GM19239 (cell line): ENCODE measurements at places on chromosomes 16 and 17.

DNA sequence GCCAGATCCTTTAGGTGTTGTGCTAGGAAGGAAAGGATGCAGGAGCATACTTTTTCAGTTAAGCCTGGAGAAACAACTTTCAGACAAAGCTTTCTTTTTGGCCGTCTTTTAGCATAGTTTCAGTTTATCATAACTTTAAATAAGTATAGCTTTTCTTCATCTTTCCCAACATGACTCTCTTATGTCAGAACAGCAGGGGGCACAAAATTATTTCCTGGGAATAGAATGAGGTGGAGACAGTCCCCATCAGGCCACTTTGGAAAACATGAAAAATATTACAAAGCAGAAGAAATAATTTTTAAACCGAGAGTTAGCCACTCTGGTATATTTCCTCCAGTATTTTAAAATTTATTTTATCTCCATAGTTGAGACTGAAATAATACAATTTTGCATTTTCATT is 387.6 kb downstream of the HAPSTR1 start:
- no peak for DNase-seq

DNA sequence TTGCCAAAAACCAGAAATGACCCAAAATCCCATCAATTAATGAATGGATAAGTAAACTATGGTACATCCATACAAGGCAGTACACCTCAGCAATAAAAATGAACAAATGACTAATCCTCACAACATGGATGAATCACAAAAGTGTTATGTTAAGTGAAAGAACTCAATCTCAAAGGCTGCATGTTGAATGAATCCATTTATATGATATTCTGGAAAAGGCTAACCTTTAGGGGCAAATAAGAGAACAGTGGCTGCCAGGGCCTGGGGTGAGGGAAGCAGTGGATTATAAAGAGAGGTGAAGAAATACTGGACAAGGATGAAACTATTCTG is 46.1 kb upstream of the MSI2 start:
- no peak for DNase-seq

DNA sequence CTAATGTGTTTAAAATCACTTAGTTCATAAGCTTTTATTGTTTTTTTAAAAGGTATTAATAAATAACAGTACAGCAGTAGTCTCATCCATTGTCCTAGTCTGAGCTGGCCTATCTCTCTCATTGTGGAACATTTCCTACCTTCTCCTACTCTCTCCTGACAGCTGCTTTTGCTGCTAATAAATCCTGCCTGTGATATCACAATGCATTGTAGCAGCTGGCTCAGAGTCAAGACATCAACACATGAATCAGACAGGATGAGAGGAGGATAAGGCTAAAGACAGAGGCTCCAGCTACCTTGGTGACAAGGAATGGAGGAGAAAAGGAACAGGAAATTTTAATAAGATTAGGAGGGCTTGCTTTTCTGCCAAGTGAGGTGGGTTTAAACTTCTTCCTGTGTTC is 626.1 kb downstream of the HS3ST4 start:
- DNase-seq, result no peak

- DNase-seq, result no peak
These were observed 30.4 kb downstream of the PPM1D start for GRCh38 chr17:60630352-60630751.

GRCh38 chr17:47993964-47994363 is 23.1 kb downstream of the CDK5RAP3 start:
- no peak for DNase-seq

DNA sequence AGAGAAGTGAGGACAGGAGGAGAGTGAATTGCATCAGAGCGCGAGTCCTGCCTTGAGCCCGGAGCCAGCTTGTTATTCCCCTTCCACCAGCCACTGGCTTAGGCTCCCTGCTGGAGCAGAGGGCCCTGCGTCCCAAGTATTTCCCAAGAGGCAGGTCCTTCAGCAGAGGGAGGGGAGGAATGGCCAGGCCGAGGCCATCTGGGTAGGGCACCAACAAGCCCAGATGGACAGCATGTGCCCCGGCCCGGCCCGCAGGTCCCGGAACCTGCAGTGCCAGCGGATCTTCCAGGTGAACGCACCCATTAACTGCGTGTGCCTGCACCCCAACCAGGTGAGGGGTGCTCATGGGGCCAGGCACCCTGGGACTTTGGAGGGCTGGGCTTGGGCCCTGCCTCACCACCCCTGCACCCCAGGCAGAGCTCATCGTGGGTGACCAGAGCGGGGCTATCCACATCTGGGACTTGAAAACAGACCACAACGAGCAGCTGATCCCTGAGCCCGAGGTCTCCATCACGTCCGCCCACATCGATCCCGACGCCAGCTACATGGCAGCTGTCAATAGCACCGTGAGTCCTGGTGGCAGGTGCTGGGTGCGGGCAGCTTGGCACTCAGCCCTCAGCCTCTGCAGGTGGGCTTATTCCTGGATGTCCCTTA is 1.7 kb downstream of the MLST8 start:
- DNase-seq, result no peak

GRCh38 chr16:70611785-70612303 is 34.5 kb upstream of the IL34 start:
- no peak for DNase-seq

DNA sequence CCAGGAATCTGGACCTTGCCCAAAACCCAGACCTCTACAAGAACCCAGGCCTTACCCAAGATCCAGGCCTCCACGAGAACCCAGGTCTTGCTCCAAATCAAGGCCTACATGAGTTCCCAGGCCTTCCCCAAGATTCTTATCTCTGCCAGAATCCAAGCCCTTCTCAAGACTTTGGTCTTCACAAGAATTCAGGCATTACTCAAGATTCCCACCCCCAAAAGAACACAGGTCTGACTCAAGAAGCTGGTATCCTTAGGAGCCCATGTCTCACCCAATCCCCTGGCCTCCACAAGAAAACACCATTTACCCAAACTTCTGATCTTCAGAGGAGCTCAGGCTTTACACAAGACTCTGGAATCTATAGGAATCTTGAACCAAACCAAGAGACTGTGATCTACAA is 2.6 kb downstream of the SPEM3 start:
- no peak for DNase-seq

GRCh38 chr17:50087246-50087911 is 7.8 kb upstream of the PDK2 start:
- peak; percentile 82 for DNase-seq

- DNase-seq, result no peak
These were observed 599.6 kb downstream of the TMEM114 start for GRCh38 chr16:7990626-7991260.

GRCh38 chr17:50280068-50280467 is 5.8 kb downstream of the TMEM92 start:
- no peak for DNase-seq

DNA sequence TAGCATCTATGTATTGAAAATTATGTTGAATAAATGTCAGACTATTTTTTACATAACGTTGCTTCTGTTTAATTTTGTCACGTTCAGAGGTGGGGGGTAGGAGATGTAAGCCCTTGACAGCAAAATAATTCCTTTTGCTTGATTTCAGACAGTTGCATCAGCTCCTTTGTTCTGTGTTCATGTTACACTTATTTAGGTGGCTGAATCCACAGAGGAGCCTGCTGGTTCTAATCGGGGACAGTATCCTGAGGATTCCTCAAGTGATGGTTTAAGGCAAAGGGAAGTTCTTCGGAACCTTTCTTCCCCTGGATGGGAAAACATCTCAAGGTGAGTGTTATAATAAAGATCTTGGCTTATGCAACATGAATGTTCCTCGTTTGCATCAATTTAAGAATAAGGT is 4.5 kb downstream of the HERPUD1 start:
- DNase-seq, result no peak

GRCh38 chr16:87979352-87979751 is 28.1 kb downstream of the BANP start:
- no peak for DNase-seq

GRCh38 chr16:10870808-10871156 is 6.2 kb upstream of the CIITA start:
- DNase-seq, result no peak

DNA sequence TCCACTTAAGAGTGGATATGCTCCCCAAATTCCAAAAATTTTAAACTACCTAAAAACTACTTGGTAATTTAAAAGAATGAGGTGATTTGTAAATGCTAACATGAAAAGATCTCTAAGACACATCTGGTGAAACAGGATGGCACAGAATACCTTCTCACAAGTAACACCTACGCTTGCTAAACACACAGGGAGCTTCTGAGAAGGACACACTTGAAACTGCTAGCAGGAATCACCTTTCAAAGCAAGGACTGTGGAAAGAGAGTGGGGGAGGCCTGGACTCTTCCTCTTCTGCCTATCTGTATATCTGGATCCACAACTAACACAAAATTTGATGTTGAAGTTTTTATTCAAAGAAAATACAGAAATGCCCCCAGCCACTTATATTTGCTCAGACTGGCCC is 52.4 kb downstream of the CYTH1 start:
- no peak for DNase-seq

- DNase-seq, result no peak
These were observed 81.0 kb downstream of the TMEM100 start for GRCh38 chr17:55641676-55642081.

- DNase-seq, result no peak
These were observed 96.9 kb downstream of the C16orf78 start for GRCh38 chr16:49470513-49470991.

DNA sequence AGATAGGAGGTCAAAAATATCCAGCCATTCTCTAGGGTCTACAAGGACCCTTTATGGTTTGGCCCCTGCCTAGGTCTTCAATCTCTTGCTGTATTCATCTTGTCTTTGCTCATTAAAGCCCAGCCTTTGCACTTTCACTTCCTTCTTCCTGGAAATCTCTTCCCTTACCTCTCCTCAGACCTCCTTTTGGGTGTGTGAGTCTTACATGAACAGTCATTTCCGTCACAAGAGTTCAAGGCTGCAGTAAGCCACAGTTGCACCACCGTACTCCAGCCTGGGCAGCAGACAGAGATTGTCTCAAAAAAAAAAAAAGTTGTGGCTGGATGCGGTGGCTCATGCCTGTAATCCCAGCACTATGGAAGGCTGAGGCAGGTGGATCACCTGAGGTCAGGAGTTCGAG is 6.0 kb upstream of the ATP1B2 start:
- DNase-seq, result no peak

DNA sequence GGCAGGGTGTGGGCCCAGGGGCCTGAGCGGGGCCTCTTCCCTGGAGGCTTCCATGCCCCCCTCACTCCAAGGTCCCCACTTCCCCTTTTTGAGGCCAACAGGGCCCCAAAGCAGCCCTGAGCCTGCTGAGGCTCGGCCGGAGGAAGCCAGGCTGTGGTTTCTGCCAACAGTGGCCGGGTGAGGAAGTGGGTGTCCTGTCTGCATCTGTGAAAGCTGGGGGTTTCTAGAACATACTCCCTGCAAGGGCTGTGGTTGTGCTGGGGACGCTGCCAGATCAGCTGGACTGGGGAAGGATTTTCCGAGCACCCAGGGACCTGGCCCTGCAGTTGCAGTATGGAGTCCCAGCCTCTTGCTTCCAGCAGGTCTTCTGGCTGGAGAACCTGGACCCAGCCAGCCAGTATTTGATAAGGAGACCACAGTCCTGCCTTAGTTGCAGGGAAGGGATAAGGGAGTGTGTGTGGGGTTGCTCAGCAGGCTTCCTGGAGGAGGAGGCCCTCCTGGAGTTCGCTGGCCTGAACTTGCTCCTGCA is 15.7 kb downstream of the ADCY7 start:
- DNase-seq, result peak; percentile 85

DNA sequence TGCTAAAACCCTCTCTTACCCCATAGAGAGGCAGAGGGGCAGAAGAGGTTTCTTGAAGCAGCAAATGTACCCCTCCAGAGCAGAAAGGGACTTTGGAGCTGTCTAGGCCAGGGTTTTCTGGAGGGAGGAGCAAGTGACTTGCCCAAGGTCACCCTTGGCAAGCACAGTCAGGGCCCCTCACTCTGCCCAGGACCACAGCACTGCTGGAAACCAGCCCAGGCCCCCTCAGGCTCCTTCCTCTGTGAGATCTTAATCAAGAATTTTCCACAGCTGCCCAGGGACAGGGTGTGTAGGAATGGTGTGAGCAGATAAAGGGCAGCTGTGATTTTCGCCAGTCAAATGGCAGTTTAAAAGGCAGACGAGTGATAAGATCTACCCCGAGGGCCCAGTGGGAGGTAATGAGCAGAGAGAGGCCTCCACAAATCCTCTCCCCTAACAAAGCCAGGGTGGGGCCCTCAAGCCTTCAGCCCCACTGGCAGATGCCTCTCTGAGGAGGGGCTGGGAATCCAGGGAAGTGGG is 3.9 kb upstream of the SLC12A3 start:
- DNase-seq, result no peak

DNA sequence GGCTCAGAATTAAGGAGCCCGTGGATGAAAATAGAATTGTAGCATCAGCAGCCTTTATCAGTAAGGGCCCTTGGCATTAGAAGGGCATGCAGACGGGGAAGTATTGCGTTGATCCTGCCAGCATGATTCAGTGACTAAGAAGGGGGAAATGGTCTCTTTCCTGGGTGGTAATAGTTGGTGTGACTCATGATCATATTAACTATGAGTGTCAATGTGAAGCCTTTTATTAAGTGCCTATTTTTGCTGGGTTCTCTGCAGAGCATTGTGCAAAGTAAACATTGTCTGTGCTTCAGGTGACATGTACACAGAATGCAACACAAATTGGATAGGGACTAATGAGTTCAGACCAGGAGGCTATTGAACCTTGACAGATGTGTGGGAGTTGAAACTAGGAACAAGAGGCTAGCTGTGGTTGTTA is 24.5 kb downstream of the RCVRN start:
- no peak for DNase-seq

DNA sequence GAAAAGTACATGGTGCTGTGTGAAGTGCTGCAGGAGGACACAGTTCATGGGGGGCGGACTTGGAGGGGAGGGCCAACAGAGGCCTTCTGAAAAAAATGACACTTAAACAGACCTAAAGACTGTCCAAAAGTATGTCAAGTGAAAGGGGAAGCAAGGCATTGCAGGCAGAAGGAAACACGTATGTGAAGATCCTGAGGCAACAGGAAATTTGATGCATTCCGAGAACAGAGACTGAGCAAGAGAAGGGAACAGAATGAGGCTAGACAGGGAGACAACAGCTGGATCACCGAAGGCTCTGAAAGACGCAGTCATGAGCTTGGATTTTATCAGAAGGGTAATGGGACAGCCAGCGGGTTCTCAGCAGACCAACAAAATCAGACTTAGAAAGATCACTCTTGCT is 1.1 kb downstream of the IFT20 start:
- no peak for DNase-seq

DNA sequence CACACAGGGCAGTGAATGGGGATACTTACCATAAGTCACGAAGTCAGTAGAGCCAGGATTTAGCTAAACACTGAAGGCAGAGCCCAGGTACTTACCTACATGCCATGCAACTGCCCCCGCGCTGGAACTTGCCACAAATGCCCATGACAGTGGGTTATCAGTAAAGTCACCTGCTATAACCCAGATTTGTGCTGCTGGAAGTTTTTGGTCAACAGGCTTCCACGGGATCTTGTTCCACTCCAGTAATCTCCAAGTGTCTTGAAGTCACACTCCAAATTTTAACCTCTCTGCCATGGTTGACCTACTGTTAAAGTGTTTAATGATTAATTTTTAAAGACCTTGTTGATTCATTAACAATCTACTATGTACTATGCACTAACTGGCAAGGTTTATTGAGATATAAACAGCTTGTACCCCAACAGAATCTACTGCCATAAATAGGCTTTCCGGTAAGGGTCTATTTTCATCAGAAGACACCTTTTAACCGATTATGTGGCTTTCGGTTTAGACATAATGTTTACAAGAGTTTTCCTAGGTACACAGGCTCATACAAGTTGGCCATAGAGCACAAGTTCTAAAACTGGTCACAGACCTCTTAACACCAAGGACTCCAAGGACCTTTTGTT is 6.3 kb upstream of the SLC5A11 start:
- no peak for DNase-seq

- DNase-seq, result no peak
These were observed 6.3 kb upstream of the KCNG4 start for GRCh38 chr16:84245956-84246678.

GRCh38 chr17:76296186-76296585 is 11.9 kb downstream of the QRICH2 start:
- no peak for DNase-seq
